ENCODE measurements at places on chromosomes 5 and 9. TPM values are rescaled to one million over a fixed set of nuclear protein-coding genes. Genes with fewer than 3 reads are reported as not detected.

Gene GLRA1
- total RNA-seq: not detected

Gene SLC6A19
- not detected for total RNA-seq

Gene GPSM1
- 8.1 TPM for total RNA-seq

- DNase-seq: no peak
- H3K4me3 ChIP-seq: no peak overlapping the region
- no peak overlapping the region for H3K27ac ChIP-seq
- H3K4me1 ChIP-seq: no peaks in the 10 kb centered on the region
- H3K36me3 ChIP-seq: no peaks in the 10 kb centered on the region
Measured at GRCh38 chr5:34459908-34460307, 196.2 kb upstream of the RAI14 start.

GRCh38 chr5:159156426-159157238, 52.7 kb downstream of the RNF145 start:
- no peak overlapping the region for H3K27ac ChIP-seq
- peak; percentile 70 for DNase-seq
- H3K27me3 ChIP-seq: no peaks in the 10 kb centered on the region
- H3K4me3 ChIP-seq: no peak overlapping the region
- H3K4me1 ChIP-seq: peaks cover 14% of the 10 kb centered on the region
- peaks cover 29% of the 10 kb centered on the region for H3K36me3 ChIP-seq

DNA sequence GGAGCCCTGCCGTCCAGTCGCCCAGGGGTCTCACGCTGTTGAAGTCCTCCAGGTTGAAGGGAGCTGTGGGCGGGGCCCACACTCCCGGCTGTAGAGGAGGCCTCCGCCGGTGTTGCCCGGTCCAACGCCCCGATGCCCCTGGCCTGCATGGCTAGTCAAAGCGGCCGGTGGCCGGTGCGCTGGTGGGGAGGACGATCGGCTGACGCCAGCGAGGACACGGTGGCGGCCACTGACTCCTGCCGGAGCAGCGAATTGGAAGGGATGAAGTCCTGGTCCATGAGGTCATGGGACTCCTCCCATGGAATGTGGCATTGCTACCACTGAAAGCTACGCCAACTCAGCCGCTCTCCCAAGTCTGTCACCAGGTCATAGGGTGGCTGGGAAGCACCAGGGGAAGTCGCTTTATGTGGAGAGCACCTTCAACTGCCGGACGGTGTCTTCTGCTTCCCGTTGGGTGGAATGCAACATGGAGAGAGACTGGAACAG, 11.8 kb downstream of the RCL1 start:
- peaks cover 4% of the 10 kb centered on the region for H3K36me3 ChIP-seq
- no peak overlapping the region for H3K4me3 ChIP-seq
- H3K27ac ChIP-seq: no peak overlapping the region
- no peaks in the 10 kb centered on the region for H3K27me3 ChIP-seq
- peaks cover 4% of the 10 kb centered on the region for H3K4me1 ChIP-seq

Gene IFNB1
- total RNA-seq: not detected

Gene CWC27
- 16.8 TPM for total RNA-seq

DNA sequence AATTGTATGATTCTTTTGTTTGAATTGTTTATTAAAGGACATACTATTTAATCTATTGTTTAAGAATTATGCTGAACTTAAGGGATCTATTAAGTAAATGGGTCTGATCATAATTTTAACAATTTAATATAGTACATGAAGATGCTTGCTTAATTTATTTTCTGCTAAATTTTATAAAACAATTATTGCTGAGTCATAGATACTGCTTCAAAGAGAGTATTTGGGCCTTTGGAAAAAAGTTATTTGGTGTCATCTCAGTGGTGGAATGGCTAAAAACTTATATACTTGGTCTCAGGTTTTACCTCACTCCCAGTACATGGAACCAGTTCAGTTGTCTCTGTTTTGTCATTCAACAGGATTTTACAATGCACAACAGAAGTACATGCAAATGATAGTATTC, 145.3 kb downstream of the CDH9 start:
- H3K27me3 ChIP-seq: no peaks in the 10 kb centered on the region
- no peak overlapping the region for H3K4me3 ChIP-seq
- H3K27ac ChIP-seq: no peak overlapping the region
- DNase-seq: no peak

- no peak overlapping the region for H3K4me3 ChIP-seq
- no peaks in the 10 kb centered on the region for H3K36me3 ChIP-seq
- H3K27me3 ChIP-seq: no peaks in the 10 kb centered on the region
- no peak overlapping the region for H3K27ac ChIP-seq
- no peaks in the 10 kb centered on the region for H3K4me1 ChIP-seq
Measured at GRCh38 chr9:101639785-101640665, 45.3 kb upstream of the PPP3R2 start.

- no peak overlapping the region for H3K27ac ChIP-seq
- no peaks in the 10 kb centered on the region for H3K36me3 ChIP-seq
- no peaks in the 10 kb centered on the region for H3K27me3 ChIP-seq
- DNase-seq: no peak
Measured at GRCh38 chr9:90958328-90958727, 156.7 kb downstream of the SYK start.

Gene ZBTB5
- 16.2 TPM for total RNA-seq

- no peak for DNase-seq
- no peak overlapping the region for H3K27ac ChIP-seq
- no peaks in the 10 kb centered on the region for H3K27me3 ChIP-seq
- H3K4me1 ChIP-seq: no peaks in the 10 kb centered on the region
Measured at GRCh38 chr5:171739271-171739670, 46.3 kb upstream of the SMIM23 start.

Gene FBLL1
- 0.20 TPM for total RNA-seq

Gene OR1Q1
- total RNA-seq: not detected
